Esophagus squamous epithelium (tissue), 5 donors: ENCODE measurements at places on chromosomes 1 and 21.

GRCh38 chr1:50289495-50289894 lies 133.7 kb downstream of the DMRTA2 start:
- no peak for DNase-seq

GRCh38 chr1:27218736-27219135 lies 15.7 kb upstream of the WDTC1 start:
- no peak for DNase-seq

DNA sequence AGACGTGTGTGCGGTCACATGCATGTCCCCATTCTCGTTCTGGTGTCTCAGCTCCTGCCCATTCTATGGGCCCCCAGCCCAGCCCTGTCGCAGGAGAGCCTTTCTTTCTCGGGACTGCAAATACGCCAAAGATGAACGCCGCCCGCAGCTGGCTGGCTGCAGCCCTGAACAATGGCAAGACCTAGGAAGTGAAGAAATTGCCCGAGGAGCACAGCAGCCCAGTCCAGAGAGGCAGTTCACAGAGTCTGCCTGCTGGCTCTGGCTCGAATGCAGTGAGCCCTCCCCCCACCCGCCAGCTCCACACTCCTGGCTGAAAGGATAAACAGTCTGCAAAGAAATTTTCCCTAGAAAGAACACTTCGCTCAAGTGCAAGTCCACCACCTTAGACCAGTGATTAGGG lies 23.3 kb downstream of the PAX7 start:
- DNase-seq: no peak

DNA sequence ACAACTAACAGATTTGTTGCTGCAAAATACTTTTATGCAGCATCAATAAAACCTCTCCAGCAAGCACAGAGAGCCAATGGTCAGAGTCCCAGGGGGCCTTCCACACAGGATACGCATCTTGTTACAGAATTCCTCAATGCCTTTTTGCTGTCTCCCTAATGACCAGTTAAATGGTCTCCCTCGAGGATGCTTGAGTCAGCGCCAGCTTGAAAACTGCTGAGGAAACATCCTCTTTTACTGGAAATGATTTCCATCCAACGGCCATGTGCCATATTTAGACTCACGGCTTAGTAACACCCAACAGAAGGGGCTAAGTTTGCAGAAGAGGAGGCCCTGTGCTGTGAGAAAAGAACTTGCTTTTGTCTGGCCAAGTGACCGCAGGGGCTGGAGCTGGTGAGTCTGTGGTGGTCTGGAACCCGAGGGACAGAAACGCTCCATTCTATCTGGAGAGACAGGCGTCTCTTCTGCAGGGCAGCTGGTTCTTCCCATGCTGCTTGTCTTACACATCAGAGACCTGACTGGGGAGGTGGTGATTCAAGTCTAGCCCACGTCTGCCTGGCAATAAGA lies 496.4 kb downstream of the SETD4 start:
- no peak for DNase-seq

DNA sequence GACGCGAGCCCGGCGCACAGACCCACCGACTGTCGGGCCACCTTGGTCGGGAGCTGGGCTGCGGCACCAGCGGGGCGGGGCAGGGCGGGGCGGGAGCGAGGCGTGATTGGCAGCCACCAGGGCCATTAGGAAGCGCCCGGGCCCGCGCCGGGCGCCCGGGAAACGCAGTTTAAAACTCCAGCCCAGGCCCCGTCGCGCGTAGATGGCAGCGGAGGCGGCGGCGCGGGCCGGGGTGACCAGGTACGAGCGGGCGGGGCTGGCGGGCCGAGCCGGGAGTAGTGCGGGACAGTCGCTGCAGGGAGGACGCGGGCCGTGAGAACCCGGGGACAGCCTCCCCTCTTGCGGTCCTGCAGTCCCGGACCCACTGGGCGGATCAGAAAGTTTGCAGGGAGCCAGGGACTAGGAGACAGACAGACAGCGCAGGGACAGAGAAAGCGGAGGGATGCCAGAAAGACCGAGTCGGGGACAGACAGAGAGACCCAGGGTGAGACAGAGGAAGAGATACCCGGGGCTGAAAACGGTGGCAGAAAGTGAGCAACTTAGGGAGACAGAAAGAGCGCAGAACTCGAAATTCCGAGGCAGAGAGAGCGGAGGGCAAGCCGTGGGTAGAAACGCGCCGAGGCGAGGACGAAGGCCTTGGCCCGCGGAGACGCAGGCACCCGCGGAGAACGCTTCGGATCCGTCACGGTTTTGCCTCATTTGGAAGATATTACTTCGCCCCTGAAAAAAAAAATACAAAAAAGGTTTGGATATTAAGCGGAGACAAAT lies at the start of gene DMBX1:
Gene DMBX1 (plus strand): TSS at position 199 of the 768 bp plus-strand sequence. CDS start 17,175 bp downstream, outside the sequence.
- no peak for DNase-seq

GRCh38 chr1:219537223-219537631 lies 75.7 kb downstream of the ZC3H11B start:
- no peak for DNase-seq

- no peak for DNase-seq
Measured at GRCh38 chr1:63691701-63692425, 82.0 kb upstream of the ROR1 start.

DNA sequence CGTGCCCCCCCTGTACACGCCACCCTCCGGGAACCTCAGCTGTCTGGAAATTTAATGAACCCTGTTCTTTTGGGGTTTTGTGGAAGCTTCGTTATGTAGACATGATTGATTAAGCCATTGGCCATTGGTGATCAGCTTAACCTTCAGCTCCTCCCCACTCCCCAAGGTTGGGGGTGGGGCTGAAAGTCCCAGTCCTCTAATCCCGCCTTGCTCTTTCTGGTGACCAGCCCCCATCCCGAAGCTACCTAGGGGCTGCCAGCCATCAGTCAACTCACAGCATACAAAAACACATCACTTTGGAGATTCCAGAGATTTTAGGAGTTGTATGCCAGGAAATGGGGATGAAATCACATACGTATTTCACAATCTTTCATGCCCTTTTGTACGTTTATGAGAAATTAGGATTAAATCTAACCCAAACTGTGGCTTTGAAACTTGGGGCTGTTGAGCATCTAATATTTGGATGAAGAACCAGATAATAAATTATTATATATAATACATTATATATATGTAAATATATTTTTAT lies 52.3 kb downstream of the BACE2 start:
- DNase-seq: no peak

DNA sequence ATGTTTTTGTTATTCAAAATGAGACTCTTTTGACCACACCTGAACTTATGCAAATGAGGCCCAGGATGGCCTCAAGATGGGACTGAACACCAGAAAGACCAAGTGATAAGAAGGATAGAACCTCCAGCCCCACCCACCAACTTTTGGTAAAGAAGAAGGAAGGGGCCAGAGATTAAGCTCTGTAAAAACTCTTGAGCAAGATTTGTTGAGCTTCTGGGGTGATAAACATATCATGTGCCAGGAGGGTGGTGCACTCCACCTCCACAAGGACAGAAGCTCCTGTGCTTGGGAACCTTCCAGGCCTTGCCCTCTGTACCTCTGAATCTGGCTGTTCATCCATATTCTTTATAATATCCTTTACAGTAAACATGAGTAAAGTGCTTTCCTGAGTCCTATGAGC lies 5.3 kb downstream of the RSPH1 start:
- DNase-seq: no peak

DNA sequence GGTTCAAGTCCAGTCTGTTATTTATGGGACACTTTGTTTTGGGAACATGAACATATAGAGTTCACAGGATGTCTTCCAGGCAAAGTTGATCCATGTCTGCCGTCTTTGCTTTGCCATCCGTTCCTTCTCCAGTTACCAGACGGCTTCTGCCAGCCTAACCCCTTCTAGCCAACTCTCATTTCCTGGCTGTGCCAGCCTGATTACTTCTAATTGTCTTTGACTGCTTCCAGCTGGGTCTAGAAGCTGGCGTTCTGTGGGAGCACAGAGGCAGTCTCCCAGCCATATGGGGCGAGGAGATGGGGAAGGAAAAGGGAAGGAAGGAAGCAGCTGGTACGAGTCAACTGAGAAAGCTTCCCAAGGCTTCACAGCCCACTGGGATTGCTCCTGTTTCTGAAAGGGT lies 3.1 kb upstream of the HUNK start:
- no peak for DNase-seq

DNA sequence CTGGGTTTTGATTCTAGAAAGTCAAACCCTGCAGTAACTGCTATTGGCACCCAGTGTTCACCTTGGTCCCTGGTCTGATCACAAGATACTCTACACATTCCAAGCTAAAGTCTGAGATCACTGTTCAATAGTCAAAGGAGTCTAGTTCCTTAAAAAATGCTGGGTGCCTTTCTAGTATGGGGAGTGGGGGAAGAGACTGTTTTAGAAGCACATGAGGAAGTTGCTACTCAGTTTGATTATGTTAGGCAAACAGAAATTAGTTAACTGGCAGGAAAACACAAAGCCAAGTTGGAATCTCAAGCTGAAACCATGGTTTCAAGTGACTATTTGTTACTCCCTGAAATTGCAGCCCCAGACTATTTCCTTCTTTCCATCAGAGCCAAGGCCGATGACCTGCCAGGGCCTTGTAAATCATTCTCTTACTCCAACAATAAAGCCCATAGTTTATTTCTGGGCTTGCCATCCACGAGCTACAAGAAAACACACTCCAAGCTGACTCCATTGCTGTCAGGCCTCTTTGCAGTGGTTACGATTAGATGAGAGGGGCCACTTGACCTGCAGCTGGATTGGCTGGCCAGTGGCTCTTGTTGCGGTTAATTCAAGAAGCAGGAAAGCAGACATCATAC lies 21.1 kb upstream of the VTCN1 start:
- no peak for DNase-seq

DNA sequence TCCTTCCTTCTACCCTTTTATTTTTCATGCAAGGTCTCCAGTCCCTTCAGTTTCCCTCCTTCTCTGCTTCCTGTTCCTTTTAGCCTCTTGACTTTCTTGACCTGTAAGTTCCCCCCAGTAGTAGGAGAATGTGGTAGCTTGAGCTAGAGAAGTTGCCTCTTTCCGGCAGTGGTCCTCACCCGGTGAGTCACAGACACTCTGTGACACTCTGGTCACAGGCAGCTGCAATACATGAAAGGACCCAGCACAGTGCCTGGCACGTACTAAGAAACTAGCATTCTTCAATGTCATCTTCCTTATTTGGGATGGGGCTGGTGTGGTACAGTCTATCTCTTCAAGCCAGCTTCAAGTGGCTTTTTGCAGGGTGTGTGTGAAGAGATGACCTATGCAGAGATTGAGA lies 16.0 kb downstream of the PFKFB2 start:
- no peak for DNase-seq

- no peak for DNase-seq
Measured at GRCh38 chr1:61520401-61520800, 204.5 kb downstream of the TM2D1 start.

DNA sequence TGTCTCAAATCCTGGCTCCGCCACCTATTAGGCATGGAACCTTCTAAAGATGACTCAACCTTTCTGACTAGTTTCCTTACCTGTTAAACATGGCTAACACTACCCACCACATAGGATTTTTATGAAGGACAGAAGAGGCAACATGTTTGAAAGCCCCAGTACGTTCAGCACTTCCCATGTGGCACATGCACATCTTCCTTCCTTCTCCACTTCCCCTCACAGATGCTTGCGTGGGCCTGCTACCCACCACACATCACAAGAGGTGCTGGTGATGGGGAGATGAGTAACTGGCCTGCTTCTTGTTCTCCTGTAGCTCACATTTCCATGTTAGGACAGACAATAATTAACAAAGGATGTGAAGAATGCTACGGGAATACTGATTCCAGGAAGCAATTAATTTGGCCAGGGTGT lies 7.1 kb downstream of the ZBTB21 start:
- no peak for DNase-seq
